ENCODE measurements at places on chromosomes 6 and 20.

GRCh38 chr6:107369493-107369892, 89.9 kb downstream of the PDSS2 start:
- DNase-seq, result no peak

- DNase-seq, result no peak
Measured at GRCh38 chr6:96963809-96964208, 39.3 kb downstream of the KLHL32 start.

DNA sequence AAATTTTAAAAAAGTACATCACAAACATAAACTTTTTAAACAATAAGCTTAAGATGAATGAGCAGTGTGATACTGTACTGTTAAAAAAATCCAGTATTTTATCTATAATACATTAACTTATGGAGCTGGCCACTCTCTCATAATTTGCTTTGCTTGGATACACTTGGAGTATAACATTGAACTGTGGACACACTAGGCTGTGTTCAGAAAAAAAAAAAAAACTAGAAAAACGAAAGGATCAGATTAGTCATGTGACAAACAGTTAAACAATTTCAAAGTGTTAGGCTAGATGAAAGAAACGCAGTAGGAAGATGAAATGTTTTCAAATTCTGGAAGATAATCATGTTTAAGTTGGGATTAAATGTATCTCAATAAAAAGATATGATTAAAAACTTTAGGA, 220.0 kb downstream of the GRIK2 start:
- no peak for DNase-seq

DNA sequence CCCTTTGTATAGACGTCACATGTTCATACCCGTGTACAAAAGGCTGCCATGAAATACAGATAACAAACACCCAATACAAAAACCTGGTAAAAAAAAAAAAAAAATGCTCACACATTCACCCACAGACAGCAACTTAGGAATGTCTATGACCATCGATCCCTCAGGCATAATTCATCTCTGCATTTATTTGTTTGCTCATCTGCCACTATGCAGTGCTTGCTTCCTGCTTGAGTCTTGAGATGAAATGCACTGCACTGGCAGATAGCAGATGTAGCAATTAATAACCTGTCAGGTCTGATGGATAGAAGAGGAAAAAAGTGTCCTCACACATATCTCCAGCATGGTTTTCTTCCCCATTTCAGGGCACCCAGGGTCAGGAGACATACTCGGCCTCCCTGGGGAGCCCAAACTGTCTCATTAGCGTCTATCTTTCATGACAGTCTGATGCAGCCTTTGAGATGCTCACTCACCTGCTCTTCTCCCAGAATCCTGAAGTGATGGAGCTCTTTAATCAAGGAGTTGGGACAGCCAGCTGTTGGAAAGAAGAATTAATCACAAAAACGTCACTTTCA, 295.1 kb upstream of the AGPAT4 start:
- no peak for DNase-seq

DNA sequence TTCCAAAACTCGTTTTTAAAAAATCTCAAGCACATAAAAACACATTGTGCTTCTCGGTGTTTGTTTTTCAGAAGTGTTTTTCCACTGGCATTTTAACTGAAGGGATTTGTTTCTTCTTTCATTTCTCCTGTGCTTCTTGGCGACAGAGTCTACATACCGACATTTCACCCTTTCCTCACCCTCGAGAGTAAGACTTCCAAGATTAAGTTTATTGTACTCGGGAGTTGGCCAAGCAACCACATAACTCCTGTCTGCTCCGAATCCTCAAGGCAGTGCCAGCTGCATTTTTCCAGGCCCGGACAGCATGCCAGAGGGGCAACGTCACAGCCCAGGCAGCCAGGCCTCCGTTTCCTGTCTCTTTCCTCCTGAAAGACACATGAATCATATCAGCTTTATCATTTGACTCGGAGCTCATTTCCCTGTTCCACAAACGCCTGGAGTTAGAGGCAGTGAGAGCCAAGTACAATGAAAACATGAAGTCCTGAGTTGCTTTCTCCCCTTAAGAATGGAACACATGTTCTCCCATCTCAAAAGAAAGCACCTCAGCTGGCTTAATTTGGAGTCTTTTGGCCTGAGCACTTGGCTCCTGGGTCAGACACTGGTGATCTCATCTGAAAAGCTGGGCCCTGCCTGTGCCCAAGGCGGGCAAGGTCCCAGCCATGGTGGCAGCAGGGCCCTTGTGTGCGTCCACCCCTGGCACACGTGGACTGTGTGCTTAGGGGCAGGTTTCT, 23.2 kb upstream of the FAM50B start:
- DNase-seq, result no peak

GRCh38 chr6:75579951-75580350, 21.7 kb upstream of the SENP6 start:
- no peak for DNase-seq

- no peak for DNase-seq
Measured at GRCh38 chr6:169691260-169691659, 10.6 kb downstream of the WDR27 start.

- DNase-seq, result no peak
Measured at GRCh38 chr20:13174402-13174801, 46.7 kb upstream of the ISM1 start.

GRCh38 chr6:111367393-111368088, 115.5 kb downstream of the REV3L start:
- no peak for DNase-seq

- no peak for DNase-seq
Measured at GRCh38 chr6:110930781-110931180, 27.7 kb upstream of the GTF3C6 start.

DNA sequence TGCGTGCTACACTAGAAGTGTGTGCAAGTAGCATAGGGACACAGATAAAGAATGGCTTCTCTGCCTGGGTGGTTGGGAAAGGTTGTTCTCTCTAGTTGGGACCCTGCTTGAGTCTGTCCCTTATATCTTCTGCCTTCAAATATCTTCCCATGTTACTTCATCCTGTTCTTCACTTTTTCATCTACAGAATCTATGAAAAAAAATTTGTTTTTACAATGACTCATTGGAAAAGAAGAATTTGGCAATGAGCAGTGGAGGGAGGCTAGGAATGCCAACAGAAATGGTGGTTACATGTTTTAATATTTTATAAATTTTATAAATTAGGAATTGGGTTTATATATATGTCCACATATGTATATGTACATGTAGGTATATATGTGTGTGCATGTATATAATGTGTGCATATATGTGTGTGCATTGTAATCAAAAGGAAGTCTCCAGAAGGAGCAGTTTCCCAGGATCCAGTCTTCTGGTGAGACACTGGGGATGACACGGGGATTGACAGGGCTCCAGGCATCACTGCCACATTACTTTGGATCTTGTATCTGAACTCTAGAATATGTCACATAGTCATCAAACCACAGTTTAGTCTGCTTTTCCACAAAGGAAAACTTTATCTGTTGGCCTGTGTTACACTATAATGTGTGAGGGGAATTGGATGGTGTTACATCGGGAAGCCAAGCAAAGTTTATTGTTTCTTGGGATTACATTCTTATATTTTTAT, 75.3 kb upstream of the RIPOR2 start:
- no peak for DNase-seq

- no peak for DNase-seq
Measured at GRCh38 chr6:134347885-134348805, 30.2 kb upstream of the SGK1 start.

DNA sequence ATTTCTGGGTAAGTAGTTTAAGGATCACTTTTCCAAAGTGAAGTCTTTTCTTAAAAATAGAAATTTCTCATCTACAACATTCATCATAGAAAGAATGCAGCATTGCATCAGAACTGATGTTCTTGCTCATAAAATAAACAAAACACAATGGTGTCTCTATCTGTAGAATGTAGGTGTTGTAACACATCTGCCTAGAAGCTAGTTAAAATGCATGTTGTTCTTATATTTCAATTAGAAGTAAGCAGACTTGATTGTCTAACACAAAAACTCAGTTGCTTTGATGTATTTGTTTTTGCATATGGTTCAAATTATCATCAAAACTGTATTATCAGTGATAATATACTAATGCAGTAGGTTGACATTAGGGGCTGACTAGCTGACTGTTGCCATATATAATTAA, 654.7 kb upstream of the FLRT3 start:
- DNase-seq, result no peak

DNA sequence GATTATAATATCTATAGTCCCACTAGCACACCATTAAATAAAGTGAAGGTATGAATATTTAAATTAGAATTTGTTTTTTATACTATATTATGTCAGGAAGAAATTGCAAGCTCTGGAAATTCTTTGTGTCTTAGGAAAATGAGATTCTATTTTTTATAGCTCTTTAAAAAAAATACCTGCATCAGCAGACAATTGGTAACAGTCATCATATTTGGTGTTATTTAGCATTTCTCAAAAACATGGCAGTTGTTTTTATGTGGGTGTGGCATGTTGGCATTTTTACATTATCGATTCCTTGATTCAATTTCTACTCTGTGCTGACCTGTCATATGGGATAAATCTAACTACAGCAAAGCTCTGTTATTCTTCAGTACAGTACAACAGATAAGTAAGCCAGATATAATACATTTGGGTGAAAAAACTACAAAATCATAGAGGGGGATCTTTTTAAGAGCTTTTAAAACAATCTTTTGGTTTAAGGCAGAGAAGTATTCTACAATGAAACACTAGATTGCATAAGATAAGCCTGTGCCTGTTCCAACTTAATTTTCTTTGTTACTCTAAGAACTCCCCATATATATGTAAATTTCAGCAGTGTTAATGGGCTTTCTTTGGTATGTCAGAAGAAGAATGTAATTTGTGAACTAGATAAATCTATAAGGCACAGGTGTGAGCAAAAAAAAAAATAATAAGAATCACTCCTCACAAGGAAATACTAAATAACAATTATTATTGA, 71.5 kb downstream of the LAMA2 start:
- DNase-seq, result no peak
